Activated naive CD8-positive, alpha-beta T cell treated with anti-CD3 and anti-CD28 coated beads for 36 hours (primary cell): ENCODE measurements at places on chromosomes 11 and 22.
A peak's percentile ranks its signal among the peaks of the same experiment; 100 is the strongest.

DNA sequence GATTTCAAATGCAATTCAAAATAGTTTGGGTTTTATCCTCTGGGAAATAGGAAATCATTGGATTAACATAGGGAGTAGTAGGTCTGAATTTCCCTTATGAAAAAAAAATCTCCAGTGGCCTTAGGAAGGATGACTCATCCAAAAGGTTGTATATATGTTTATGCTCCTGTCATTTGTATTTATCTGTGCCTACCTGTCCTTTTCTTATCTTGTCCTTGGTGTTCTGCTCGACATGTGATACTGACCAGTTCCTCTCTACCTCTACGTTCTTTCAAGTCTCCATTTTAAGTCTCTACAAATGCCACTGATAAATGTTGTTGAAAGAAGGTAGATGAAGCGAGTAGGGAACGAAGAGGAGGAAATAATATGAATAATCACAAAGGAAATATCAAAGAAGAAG lies 3.0 kb upstream of the SOX6 start:
- no peak for DNase-seq

GRCh38 chr11:35089666-35090065 lies 49.3 kb upstream of the CD44 start:
- DNase-seq = no peak

GRCh38 chr11:122734848-122735496 lies 79.5 kb downstream of the UBASH3B start:
- no peak for DNase-seq

DNA sequence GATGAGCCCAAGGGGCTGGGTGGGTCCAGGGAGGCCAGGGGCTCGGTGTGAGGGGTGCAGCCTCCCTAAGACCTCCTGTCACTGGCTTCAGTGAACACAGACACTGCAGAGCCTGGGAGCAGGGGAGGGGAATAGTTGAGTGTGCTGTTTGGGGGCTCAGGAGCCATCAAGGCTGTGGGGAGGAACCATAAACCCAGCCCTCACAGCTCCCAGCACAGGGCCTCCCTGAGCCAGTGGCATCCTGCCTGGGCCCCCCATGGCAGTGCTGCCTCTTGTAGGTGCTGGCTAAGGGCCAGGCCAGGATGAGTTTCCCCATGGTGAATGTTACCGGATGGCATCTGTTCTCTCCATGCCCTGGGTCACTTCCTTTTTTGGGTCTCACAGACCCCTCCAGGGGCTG lies 25.5 kb downstream of the KCNJ5 start:
- no peak for DNase-seq

DNA sequence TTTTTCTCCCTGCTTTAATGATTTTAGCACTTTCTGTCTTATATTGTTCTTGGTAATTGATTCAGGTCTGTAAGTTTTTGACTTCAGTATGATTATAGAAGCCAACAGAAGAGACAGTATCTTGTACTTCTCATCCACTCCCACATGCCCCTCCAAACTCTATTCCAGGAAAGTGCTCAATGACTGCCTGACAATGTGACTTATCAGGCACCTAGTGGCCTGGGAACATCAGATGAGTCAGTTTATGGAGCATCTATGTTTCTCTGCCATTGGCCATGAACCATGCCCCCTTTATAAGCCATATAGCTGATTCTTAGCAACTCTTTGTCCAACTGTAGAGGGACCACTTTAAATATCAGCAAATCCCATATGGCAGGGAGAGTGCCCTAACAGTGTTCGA lies 179.2 kb upstream of the MTMR2 start:
- DNase-seq = no peak

- no peak for DNase-seq
Observed at GRCh38 chr22:39946503-39947219, 13.5 kb upstream of the TMA7B start.

DNA sequence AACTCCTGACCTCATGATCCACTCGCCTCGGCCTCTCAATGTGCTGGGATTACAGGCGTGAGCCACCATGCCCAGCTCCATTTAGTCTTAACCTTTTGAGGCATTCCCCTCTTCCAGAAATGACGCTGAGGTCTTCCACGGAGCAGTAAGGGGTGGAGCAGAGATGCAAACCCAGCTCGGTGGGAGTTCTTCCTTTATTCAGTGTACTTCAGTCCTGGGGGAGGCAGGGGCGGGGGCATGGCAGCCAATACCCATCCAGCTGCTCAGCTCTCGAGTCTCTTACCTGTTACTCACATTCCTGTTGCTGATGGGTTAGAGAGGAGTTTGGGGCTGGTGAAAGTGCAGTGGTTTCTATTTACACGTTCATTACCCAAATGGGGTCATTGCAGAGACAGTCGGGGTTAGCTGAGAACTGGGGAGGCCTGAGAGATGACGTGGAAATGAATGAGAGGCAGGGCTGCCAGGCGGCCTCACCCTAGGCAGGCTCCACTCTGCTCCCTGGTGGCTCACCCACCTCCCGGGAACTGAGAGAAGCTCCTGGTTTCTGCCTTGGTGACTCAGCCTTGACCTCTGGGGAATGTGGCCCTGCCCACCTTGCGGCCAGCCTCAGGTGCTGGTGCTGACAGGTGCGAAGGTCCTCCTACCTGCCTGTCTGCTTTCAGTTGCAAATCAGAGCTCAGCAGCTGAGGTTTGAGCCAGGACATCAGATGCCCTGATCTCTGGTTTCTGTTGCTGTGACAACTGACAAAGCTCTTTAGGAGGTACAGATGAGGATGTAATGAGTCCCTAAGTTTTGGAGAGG lies 13.4 kb upstream of the ST14 start:
- DNase-seq = no peak

DNA sequence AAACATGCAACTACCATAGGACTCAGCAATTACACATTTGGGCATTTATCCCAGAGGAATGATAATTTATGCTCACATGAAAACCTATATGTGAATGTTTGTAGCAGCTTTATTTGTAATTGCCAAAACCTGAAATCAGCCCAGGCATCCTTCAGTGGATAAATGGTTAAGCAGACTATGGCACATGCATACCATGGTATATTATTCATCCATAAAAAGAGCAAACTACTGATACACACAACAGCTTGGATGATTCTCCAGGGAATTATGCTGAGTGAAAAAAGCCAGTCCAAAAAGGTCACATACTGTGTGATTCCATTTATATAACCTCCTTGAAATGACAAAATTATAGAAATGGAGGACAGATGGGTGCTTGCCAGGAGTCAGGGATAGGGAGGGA lies 86.7 kb downstream of the ALX4 start:
- no peak for DNase-seq

- DNase-seq = no peak
Observed at GRCh38 chr11:132039521-132039920, 669.1 kb downstream of the NTM start.

- no peak for DNase-seq
Observed at GRCh38 chr11:69170704-69171103, 15.0 kb downstream of the SMIM38 start.

DNA sequence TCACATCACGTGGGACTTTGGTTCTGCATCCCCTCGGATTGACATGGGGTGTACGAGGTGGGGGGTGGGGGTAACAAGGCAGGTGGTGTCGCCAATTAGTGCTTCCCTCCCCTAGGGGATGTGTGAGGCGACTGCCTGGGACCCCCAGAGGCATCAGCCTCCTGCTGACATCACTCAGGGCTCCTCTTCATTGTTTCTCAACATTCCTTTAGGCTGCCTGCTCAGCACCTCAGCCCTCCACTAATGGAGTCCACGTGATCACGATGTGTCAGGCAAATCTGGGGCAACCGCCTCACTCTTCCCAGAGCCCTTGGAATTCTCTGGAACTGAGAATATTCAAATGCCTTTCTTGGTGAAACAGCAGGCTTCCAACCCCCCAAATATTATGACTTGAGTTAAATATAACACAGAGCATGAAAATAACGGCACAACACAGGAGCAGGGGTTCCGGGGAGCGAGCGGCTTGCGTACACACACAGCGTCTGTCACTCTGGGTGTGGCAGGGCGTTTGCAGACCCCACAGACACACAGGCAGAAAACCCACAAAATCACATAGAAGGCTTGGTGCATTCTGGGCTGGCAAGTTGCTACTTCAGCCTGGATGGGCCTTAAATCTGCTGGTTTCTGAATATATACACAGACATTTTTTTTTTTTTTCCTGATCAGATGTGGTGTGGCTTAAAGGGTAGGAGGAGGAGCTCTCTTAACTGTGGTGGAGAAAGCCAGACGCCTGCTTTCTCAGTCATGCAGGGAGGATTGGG lies 170.1 kb upstream of the CADM1 start:
- DNase-seq = no peak

GRCh38 chr11:40306938-40307548 lies 1152.4 kb downstream of the LRRC4C start:
- no peak for DNase-seq

DNA sequence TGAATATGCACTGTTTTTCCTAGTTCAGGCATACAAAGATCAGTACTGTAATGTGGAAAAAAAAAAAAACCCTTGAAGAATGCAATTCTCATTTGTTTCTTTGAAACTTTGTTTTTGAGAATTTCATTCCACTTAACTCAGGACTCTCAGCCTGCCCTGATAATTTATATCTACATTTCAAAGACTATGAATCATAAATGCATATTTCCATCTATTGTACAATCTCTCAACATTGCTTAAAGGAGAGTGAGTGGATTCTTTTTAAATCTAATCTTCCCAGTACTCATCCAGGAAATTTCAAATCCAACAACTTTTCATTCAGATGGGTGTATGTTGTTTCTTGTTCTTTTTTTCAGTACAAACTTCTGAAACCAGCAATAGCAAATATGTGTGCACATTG lies 322.2 kb upstream of the DDI1 start:
- no peak for DNase-seq

DNA sequence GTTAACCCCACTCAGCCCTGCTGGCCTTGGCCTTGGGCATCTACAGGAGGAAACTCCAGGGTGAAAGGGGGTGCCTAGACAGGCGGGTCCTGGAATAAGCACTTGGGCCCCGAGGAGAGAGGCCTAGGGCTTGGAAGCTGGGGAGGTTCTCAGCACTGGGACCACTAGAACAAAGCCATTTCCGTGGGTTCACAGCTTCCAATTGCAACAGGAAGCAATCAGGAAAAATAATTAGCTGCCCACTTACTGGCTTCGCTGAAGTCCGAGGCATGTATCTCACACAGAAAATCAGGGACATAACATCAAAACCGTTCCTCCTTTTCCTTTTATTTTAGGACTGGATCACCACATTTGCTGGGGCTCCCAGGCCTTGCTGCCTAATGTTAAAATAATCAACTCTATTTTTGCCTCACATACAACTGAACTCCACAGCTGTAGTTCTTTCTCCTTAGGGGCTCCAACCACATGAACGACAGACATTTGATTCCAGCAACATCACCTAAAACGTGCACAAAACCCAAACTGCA lies 161.1 kb upstream of the GRK3 start:
- no peak for DNase-seq

GRCh38 chr11:66032957-66033735 lies 6.9 kb upstream of the CATSPER1 start:
- no peak for DNase-seq

DNA sequence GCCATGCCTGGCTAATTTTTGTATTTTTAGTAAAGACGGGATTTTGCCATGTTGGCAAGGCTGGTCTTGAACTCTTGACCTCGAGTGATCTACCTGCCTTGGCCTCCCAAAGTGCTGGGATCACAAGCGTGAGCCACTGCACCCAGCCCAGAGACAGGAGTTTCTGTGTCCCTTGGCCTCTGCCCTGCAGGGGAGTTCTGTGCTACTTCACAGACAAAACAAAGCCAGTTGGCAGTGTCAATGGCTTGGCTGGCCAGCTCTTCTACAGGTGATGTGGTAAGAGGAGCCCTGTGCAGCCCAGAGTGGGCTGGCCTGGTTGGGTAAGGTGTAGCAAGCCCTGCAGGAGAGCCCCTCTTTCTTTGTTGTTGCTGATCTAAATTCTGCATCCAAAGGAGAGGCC lies 60.5 kb upstream of the SHISAL1 start:
- DNase-seq = no peak

- no peak for DNase-seq
Observed at GRCh38 chr22:40040927-40041326, 46.2 kb downstream of the FAM83F start.

GRCh38 chr11:107840129-107840484 lies 18.5 kb downstream of the SLC35F2 start:
- DNase-seq = no peak

DNA sequence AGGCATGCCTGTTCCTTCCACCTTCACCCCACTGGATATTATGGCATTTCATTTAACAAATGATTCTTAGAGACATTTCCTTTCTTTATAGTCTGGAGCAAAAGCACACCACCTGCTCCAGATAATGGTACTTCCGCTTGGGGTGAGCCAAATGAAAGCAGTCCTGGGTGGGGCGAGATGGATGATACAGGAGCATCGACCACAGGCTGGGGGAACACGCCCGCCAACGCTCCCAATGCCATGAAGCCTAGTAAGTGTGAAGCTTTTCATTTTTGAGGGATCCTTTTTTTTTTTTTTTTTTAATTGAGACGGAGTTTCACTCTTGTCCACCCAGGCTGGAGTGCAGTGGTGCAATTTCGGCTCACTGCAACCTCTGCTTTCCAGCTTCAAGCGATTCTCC lies 76.3 kb upstream of the ADSL start:
- no peak for DNase-seq

GRCh38 chr11:88158081-88158480 lies 17.2 kb downstream of the RAB38 start:
- no peak for DNase-seq

GRCh38 chr22:30889268-30889995 lies 79.1 kb downstream of the MORC2 start:
- no peak for DNase-seq

- DNase-seq = no peak
Observed at GRCh38 chr11:128874427-128874826, 7.3 kb upstream of the KCNJ1 start.

DNA sequence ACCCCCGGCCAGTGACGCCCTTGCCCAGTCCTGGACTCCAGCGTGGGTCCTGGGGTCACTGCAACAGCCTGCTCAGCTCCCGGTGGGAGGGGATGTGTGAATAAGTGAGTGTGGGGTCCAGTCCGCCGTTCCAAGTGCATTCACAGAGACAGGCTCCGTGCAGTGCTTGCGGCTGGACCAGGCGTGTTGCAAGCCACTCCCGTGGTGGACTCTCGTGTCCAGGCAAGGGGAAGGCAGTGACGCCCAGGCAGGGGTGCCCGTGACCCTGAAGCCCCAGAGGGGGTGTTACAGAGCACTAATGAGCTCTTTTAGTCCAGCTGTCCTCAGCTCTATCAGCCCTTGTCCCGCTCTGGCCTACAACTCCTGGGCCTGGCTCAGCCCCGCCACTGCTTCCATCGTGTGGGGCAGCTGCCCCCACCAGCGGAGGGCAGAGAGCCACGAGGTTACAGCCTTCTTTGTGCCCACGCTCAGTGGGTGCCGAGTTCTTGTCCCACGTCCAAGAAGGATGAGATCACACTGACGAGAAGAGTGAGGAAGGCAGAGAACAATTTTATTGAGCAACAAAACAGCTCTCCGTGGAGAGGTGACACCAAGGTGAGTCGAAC lies 1807.5 kb downstream of the LRRC4C start:
- DNase-seq = no peak

DNA sequence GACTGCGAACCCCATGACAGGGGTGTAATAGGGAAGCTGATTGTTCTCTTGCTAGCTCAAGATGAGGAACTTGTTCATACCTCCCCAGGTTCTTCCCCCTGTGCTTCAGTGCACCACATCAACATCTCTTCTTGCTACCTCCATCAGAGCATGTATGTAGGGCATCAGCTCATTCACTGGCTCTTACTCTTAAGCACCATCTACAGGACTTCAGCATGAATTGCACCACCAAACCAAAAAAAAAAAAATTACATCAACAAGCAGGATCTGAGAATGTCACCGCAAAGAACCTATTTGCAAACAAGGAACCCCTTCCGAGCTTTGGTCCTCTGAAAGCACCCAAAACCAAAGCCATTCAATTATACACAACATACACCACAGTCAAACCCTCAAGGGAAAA lies 2226.5 kb upstream of the RAG2 start:
- DNase-seq = no peak

GRCh38 chr22:25161017-25161915 lies 38.4 kb upstream of the CRYBB3 start:
- DNase-seq = peak; percentile 10
